ENCODE measurements at places on chromosomes 7 and 10.
A peak's percentile ranks its signal among the peaks of the same experiment; 100 is the strongest.

- no peak for DNase-seq
Measured at GRCh38 chr7:146126767-146127509, 10.3 kb downstream of the CNTNAP2 start.

- DNase-seq: peak; percentile 17
Measured at GRCh38 chr10:69087590-69088470, at the start of gene SRGN. TSS of gene SRGN (plus strand) at chr10:69088103. CDS start at chr10:69088158, 55 bp downstream.

DNA sequence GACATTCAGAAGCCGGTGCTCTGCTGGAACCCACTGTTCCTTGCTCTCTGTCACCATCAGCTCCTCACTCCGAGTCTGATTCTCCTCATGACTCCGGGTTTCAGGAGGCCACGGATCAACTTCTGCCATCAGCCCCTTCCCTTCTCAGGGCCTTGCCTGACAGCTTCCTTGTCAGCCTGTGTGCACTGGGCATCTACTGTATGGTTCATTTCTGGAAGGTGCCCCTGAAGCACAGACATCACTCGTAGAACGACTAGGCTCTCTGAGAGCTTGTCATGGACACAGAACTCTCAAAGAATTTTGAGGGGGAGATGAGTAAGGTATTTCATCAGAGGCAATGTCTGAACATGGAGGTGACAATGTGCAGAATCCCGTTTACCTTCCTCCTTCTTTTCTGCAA, 396.1 kb downstream of the TNS3 start:
- no peak for DNase-seq

DNA sequence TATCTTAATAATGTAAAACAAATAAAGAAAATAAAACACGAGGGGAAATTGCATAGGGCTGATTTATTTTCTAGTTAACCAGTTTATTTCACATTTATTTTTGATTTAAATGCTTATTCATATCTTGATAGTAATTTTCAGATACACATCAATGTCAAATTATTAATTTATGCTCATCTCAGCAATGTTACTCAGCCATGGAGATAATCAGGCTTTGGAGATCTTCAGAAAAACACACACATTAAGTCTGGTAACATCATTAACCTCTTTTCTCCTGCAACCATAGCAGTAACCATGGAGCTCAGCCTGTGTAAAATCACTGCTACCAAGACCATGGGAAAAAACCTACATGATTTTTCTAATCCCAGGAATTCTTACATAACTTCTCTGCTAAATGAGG, 31.9 kb upstream of the TBX20 start:
- DNase-seq: no peak

Measured in midbrain (tissue), 1 donor.